ENCODE measurements at places on chromosomes 12 and 14. TPM values are rescaled to one million over a fixed set of nuclear protein-coding genes. Genes with fewer than 3 reads are reported as not detected.

Gene ZNF891
- 3.1 TPM for total RNA-seq

Gene ASCL1
- total RNA-seq: not detected

Gene RFLNA
- total RNA-seq: 0.76 TPM

Gene B3GNT4
- 0.35 TPM for total RNA-seq

Gene SLC4A8
- total RNA-seq: 2.4 TPM

Gene KRT82
- not detected for total RNA-seq
